ENCODE measurements at places on chromosomes 12 and 14.

DNA sequence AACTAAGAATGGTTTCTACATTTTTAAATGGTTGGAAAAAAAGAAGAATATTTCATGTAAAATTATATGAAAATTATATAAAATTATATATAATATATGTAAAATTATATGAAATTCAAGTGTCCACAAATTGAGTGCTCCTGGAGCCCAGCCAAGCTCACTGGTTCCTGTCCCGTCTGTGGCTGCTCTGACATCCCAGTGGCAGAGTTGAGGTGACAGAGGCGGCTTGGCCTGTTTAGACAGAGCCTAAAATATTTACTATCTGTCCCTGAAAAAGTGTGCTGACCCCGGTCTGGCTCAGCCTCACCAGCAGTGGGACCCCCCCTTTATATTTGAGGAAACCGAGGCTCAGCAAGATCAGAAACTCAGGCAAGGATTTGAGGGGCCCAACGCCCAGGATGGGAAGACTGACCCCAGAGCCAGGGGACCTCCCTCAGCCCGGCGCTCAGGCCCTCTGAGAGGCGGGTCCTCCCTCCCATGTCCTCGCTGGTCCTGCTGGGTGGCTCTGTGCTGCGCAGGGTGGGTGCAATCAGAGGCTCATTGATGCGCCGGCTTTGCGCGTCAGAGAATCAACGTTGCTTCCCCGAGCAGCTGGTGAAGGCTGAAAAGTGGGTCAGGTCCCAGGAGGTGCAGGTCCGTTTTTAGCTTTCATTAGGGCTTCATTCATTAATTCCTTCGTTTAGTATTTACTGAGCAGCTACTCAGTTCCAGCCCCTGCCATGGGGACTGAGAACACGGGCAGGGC, 21.5 kb upstream of the BEGAIN start:
- no peak for DNase-seq

GRCh38 chr12:48388460-48388859, 37.7 kb upstream of the ZNF641 start:
- no peak for DNase-seq

- DNase-seq: no peak
These were observed 221.2 kb downstream of the PPM1H start for GRCh38 chr12:62713723-62714122.

DNA sequence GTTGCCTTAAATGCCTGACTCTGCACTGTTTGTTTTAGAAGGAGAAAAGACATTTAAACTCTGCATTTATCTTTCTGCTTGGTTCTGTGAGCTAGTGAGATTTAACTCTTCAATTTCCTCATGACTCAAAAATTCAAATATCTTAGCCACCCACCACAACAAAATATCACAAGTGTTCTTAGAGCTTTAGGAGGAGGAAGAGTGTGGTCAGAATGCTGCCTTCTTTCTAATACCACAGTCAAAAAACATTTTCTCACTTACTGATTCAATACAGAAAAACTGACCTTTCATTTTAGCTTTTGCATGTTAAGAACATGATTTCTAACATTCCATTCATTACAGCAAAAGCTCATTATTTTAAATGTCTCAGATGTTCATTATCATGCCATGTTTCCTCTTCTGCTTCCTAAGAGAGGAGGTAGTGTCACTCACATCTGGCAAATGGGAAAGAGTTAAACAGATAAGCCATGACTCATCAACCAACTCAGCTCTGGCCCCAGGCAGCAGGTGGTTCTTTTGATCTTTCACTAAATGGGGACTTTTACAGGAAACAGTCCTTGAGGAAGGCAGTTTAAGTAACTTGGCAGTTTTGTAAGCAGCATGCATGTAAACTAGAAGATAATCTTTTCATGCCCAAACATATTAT, 56.4 kb upstream of the RNU6-8 start:
- DNase-seq: peak; percentile 62

DNA sequence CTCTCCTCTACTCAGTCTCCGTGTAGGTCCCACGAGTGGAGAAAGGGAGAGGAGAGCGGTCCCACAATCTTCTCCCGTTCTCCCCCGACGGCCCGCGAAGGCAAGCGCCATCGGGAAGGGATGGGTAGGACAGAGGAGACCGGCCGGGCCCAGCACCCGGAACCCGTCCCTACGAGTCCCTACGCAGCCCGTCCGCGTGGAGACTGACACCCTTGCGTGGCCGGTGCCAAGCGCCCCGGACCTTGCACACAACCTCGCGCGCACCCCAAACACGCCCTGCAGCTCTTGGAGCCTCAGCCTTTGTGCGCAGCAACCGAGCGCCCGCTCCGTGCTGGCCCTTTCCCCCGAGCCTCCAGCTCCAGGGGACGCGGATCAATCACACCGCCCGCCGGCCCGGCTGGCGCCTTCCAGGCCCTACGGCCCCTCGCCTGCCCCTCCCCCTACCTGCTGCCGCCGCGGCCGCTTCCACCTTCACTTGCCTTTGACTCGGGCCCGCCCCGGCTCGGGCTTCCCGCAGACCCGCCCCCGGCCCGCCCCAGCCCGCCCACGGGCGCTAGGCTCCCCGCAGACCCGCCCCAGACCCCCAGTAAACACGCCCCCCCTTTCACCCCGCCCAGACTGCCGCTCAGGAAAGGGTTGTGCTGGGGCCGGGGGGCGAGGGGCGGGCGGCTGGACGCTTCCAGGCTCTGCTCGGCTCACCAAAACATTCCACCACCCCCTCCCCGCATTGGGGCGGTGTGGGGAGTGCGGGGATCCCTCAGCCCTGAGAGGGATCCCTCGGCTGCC, at the start of gene NDRG2:
NDRG2 (minus strand) TSS at position 477 of the 786 bp plus-strand sequence. CDS start 1,746 bp downstream, outside the sequence.
- no peak for DNase-seq

GRCh38 chr12:67927815-67928214, 61.4 kb upstream of the IFNG-AS1 start:
- no peak for DNase-seq

DNA sequence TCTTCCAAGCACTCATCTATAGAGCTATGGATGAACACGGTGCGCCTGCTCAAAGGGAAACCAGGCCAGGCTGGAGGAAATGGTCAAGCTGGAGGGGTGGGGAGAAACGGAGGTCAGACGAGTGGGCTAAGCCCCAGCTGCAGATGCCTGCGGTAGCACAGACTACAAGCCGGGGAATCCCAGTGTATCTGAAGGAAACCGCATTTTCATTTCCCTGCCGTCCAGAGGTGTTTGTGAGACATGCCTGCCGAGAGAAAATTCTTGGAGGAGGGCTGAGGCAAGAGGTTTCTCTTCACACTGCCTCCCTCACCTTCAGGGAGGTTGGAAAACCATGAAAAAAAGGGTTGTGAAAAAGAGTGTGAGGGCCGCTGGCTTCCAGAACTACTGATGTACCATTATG, 102.0 kb upstream of the FOXN3 start:
- no peak for DNase-seq

DNA sequence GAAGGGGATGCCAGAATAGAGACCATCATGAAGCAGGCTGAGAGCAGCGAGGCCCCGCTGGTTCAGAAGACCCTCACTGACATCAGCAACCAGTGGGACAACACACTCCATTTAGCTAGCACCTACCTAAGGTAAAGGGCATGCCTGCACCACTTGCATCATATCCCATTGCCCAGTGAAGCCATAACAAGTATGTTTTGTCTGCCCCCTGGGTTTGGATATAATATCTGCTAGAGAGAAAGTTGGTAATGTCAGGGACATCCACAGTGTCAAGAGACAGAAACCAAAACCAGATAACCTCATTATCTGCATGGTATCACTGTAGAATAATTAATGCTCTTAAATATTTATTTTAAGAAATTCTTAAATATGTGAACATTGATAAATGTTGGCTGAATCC, 173.8 kb downstream of the SYNE2 start:
- DNase-seq: no peak

GRCh38 chr14:50821510-50822464, 9.2 kb downstream of the NIN start:
- DNase-seq: no peak

DNA sequence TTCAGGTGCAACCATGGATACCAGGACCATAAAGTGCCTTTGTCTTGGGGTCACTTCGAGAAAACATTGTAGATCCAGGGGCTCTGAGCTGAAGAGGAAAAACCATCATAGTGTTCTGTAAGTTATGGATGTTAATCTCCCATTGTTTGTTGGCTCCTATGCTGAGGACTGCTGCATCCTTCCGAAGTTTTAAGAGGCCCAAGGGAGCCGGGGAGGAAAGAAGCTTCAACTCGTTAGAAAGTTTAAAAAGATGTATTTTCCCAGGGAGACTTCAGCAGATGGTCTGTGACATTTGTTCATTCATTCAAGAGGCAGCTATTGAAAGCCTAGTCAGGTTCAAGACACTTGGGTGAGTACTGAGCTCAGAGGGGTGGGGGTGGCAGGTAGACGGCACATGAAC, 378.8 kb upstream of the TBX3 start:
- no peak for DNase-seq

GRCh38 chr12:71011261-71011660, 90.7 kb upstream of the PTPRR start:
- DNase-seq: no peak

GRCh38 chr14:74531467-74531866, 37.9 kb downstream of the ISCA2 start:
- no peak for DNase-seq

- no peak for DNase-seq
These were observed 530 bp upstream of the NYNRIN start for GRCh38 chr14:24398293-24398652.

DNA sequence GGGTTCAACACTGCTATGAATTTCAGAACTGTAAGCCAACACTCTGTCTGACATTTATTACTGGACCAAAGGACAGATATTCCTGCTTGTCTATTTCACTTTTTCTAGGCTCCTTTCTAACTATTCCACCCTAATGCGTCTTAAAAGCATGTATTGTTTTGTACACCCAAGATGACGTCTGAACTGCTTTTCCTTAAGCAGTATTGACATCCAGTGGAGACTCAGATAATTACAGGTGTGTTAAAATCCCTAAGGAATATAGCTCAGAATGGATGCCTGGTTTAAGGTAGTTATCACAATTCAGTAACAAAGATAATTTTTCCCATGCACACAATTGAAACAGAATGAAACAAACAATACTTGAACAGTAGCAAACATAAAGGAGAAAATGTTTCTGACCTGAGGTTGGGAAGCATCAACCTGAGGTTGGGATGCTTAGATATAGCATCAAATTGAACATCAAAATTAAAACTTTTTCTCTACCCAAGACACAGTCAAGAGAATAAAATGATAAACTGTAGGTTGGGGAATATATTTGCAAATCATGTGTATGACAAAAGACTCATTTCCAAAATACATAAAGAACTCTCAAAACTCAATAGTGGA, 93.7 kb upstream of the PTPRR start:
- no peak for DNase-seq

DNA sequence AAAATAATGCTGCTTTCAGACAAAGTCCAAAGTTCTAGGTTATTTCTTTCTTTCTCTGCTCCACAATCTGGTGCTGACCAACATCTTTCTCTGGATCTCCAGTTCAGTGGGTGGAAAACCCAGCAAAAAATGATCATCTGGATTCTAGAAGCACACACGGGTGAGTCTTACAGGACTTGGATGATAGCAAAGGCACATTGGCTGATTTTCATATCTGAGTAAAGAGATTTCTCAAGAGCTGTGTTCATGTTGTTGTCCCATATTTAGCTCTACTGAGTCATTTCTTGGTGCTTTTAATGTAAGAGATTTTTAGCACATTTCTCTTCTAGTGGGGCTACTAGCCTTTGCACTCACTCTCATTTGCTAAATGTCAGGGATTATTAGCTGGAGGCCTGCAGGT, 336.7 kb downstream of the GALC start:
- no peak for DNase-seq

GRCh38 chr12:14923944-14924343, 14.4 kb downstream of the ERP27 start:
- DNase-seq: no peak

GRCh38 chr12:10986812-10987211, at the start of gene TAS2R50:
Gene TAS2R50 (minus strand): TSS chr12:10986912. CDS start chr12:10986860, 52 bp downstream.
- DNase-seq: no peak

GRCh38 chr14:55580470-55581341, 699 bp downstream of the KTN1 start:
- no peak for DNase-seq

GRCh38 chr14:76101391-76102379, 50.0 kb upstream of the GPATCH2L start:
- DNase-seq: no peak

DNA sequence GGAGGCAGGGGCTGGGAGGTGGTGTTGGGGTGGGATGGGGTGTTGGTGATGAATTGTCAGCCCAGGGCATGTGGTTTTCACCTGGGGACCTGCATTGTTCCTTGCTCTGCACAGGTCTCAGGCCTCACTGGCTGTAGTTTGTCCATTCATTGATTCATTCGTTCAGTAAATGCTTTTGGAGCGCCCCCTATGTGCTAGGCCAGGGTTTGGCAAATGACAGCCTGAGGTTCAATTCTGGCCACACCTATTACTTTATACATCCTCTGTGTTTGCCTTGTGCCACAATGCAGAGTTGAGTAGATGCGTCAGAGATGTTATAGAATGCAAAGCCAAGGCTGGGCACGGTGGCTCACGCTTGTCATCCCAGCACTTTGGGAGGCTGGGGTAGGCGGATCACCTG, 4.7 kb downstream of the ADCK1 start:
- DNase-seq: no peak
